ENCODE measurements at places on chromosomes 7 and 10.

- no peak for DNase-seq
Observed at GRCh38 chr10:11934262-11934661, 108.3 kb downstream of the UPF2 start.

DNA sequence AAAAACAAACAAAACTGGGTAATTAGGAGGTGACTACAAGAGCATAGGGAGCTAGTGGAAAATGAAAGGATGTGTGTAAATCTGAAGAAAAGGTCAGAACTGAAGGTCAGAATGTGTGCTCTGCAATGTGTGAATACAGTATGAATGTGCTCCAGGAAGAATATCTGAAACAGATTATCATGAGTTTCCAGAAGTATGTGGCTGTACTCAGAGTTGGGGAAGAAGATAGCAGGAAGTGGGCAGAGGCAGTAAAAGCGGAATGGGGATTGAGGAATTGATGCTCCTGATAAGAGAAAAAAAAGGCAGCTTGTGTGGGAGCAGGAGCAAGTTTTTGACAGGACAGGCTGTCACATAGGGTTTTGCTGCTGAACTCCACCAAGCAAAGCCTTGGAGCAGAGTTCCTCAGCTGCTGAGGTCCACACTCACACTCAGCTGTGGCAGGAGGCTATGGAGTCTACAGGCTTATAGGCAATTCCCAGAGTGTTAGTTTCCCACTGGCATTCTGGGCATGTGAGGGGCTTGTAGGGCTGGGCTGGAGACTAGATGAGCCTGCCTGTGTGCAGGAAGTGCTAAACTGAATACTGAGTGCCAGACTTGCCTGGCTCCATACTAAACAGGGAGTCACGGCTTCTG is 22.9 kb downstream of the H2AZ2 start:
- no peak for DNase-seq

- no peak for DNase-seq
Observed at GRCh38 chr10:24722676-24723385, 856 bp downstream of the ARHGAP21 start.

DNA sequence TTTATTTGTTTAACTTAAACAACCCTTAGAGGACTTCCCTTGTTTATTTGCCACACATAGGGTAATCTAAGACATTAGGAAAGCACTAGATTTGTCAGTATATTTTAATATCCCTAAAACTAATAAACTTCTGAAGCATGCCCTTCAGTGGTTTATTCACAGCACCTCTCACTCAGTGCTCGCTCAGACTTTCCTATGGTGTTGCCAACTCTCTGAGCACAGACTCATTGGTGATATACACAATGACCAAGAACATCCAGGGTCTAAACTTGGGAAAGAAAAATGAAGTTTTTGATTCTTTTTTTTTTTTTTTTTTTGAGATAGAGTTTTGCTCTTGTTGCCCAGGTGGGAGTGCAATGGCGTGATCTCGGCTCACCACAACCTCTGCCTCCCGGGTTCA is 82.2 kb downstream of the RAB11FIP2 start:
- DNase-seq: no peak

DNA sequence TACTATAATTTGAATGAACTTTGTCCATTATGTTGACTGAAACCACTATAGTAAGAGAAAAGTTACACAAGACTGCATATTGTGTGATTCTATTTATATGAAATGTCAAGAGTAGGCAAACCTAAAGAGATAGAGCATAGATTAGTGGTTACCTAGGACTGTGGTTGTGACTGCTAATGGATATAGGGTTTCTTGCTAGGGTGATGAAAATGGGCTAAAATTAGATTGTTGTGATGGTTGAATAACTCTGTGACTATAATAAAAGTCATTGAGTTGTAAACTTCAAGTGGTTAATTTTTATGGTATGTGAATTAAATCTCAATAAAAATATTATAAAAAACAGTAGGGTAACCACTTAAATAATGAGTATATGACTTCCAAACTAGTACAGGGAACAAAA is 142.9 kb upstream of the AHR start:
- peak; percentile 86 for DNase-seq

DNA sequence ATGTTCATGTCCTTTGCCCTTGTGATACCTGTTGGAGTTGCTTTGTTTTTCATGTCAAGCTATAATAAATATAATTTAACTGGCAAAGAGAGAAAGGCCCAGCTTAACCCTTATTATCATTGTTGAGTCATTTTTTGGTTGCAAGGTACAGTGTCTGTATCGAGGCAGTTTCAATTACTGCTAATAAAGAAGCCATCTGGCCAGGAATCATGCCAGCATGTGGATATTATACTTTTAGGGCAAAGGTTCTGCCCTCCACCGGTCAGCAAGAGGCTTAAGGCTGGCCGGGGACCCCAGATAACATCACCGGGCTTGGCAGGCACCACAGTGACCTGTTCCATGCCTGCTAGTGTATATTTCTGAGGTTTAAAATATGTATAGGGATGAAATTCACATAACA is 9.0 kb upstream of the CYP3A4 start:
- no peak for DNase-seq

DNA sequence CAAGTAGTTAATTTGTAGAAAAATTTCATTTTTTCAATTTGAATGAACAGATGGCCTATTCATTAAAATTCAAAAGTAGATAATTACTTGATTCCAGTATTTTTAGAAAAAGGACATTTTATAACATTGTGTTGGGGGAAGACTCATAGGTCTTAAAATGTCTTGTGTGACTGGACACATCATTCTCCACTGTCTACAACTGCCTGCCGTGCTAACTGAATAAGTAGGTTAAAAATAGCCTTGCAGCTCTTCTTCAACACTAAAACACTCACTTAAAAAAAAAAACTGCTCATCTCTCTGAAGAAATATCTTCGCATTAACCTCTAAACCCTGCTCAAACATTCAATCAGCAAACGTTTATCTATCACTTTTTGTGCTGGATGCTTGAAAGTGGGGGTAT is 253.8 kb downstream of the CSTF2T start:
- DNase-seq: no peak
